NCI-H187 (cell line): ENCODE measurements at places on chromosomes 11 and 22.
A peak's percentile ranks its signal among the peaks of the same experiment; 100 is the strongest.

DNA sequence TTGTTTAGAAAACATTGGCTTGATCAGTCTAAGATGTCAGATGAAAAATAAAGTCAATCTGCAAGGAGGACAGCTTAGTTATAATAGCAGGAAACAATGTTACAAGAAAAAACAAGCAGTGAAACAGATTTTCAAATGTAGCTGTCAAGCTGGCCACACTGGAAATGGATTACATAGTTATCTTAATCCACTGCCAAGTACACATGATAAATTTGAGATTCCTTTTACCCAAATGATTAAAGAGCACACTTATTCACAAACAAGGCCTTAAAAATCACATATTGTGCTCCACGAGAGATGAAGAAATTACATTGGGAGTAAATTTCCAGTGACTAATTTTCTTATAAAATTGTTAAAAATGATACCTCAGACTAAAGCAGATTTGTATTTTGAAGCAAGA lies 17.5 kb upstream of the ESAM start:
- DNase-seq = no peak

DNA sequence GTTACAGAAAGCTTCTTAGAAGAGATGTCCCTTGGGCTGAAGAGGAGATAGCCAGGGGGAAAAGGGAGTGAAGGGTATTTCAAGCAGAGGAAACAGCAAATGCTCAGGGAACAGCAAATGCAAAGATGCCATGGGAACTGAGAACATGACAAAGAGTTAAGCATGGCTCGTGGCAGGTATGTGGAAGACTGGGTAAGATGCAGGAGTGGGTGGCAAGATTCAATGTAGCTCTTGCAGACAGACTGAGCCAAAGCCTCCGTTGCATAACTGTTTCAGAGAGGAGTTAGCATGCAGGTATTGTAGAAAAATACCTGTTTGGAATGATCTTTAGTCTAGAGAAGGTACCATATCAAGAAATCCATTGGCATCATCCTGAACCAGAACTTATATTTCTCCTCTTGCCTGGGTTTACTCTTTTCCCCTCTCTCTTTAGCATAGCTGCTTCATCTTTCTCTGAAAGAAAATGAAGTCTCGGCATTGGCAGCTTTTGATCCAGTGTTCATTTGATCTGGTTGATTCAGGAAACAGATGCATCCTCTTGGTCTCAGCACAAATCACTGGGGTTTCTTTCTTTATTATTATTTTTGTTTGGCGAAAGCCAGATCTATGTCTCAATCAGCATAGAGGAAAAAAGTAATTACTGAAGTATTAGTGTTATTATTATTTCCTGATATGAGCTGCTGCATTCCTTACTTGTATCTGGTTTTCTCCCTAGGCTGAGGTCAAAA lies 41.7 kb upstream of the NUP160 start:
- DNase-seq = no peak

DNA sequence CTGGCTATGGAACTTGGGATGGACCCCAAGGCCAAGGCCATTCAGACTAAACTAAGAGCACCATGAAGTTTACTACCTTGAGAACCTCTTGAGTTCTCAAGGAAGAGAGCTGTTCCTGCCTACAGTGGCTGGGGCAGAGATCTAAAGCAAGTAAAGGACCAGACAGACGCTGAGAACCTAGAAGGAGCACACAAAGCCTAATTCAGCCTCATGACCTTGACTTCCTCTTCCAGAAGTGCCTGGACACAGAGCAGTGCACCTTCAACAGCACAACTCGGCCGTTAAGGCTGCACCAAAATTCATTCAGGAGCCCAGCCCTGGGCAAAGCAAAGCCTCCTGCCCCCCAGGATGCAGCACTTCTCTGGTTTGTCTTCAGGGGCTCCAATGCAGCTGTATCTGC lies 82.9 kb upstream of the AKIP1 start:
- DNase-seq = no peak

DNA sequence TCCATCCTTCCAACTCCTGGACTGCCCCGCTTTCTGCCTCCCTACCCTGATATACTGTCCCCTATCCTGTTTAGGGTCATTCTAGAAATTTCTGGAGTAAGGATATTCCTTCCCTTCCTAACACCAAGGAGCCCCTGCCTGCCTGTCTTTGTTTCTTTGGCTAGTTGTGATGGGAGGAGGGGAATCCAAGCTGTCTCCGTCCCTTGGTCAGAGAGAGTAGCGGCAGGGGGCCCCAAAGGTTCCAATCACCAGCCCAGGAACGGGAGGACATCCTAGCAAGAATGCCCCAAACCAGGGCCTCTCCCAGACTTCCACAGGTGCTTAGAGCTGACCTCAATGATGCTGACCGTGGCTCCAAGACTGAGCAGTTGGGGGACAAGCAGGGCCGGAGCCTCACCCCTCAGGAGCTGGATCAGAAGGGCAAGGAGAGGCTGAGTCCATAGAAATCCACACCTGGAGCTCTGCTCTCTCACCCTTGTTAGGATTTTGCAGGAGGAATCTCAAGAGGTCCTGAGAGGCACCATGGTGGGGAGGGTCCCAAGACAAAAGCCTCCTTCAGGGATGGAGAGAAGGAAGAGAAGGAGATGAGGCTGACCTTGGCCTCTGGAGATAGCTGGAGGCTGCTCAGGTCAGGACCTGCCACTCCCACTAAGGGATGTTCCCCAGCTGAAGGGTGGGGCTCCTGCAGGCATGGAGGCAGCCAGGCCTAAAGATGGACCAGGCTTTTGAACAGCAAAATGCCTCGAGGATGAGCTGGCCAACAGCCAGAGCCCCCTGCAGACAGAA lies 13.6 kb downstream of the SLC22A12 start:
- no peak for DNase-seq

GRCh38 chr11:70487160-70487559 lies 88.8 kb downstream of the CTTN start:
- DNase-seq = no peak

- no peak for DNase-seq
These were observed 6.9 kb upstream of the SHISAL1 start for GRCh38 chr22:44319685-44320084.

- no peak for DNase-seq
These were observed 3.9 kb upstream of the RNF215 start for GRCh38 chr22:30390974-30391691.

GRCh38 chr22:43995798-43996169 lies 28.3 kb upstream of the PARVB start:
- no peak for DNase-seq

DNA sequence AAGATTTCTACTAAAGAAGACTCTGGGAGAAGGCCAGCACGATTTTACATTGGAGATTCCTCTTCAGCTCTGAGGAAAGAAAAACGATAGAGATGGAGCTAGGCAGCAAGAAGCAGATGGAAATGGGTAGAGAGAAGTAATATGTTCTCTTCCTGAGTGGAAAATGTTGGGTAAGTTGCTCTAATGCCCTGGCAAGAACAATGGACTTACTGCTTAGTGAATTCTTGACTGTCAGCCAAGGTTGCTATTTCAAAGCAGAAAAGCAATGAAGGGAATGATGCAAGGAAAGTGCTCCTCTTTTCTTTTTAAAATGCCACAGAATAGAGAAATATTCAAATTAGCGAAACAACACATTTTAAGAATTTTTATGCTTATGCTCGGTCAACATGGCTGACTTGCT lies 38.4 kb upstream of the CWF19L2 start:
- no peak for DNase-seq

GRCh38 chr22:35958334-35958733 lies 70.3 kb downstream of the RBFOX2 start:
- DNase-seq = no peak

DNA sequence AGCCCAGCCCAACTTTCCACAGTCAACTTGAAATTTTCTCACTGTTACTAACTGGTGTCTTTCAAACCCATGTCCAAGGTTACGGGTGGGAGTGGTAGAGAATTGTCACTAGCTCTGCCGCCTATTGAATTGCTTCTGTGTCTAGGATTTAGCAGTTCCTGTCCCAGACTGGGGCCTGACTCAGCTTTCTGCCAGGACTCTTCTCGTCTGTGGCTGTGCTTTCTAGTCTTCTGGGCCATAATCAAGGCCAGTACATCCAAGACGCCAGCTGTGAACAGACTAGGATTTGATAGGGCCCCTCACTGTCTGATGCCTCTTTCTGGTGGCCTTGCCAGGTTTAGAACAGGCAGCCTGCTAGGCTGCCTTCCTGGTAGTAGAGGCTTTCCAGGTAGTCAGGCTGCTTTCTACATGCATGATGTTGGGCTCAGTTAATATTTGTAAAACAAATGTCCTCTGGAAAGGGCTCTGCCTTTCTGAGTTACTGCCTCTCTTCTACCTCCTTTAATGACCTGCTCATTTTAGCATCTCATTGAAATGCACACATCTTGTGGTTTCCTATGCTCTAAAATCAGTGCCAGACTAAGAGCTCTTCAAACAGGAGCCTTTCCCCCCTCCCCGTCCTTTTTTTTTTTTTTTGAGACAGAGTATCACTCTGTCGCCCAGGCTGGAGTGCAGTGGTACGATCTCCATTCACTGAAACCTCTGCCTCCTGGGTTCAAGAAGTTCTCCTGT lies 13.1 kb upstream of the HIKESHI start:
- no peak for DNase-seq

DNA sequence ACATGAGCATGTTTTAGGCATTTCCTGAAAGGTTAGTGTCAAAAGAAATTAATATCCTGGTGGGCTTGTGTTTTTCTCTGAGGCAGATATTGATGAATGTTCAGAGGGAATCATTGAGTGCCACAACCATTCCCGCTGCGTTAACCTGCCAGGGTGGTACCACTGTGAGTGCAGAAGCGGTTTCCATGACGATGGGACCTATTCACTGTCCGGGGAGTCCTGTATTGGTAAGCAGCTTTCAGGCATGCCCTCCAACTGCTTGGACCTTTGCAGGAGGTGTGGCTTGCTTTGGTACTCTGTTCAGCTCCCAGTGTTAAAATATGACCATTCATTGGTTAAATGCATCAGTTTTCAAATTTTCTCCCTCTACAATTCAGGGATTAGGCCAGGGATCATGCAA lies 658.6 kb upstream of the ANO5 start:
- DNase-seq = no peak

DNA sequence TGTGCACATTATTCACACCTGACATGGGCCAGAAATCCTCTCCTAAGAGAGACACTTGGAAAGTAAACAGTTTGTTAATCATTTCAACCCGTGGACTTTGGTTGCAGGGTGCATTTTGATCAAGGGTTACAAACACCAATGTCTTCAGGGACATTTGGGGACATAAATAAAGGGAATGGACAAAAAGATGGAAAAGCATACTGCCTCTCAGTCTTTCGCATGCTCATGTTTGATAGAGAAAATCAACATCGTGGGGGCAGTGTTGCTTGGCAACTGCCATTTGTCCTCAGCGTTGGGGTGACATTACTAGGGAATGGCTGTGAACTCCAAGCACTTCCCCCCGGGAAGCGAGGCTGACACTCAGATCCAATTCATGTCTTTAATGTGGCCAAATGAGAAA lies 114.7 kb upstream of the OR4B1 start:
- no peak for DNase-seq

DNA sequence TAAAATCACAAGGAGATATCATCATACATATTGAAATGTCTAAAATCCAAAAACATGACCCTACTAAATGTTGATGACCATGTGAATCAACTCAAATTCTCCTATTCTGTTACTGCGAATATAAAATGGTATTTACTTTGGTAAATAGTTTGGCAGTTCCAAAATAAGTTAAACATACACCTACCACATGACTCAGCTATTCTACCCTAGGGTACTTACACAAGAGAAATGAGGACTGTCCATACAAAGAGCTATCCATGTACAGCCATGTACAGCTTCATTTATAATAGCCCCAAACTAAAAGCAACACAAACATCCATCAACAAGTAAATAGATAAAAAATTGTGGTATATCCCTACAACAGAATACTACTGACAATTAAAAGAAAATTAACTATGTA lies 346.1 kb upstream of the TENM4 start:
- DNase-seq = no peak

- DNase-seq = no peak
These were observed 83.1 kb upstream of the SLC5A12 start for GRCh38 chr11:26805001-26805400.

- DNase-seq = peak; percentile 12
These were observed 50.8 kb downstream of the FBLN1 start for GRCh38 chr22:45553351-45554039.

DNA sequence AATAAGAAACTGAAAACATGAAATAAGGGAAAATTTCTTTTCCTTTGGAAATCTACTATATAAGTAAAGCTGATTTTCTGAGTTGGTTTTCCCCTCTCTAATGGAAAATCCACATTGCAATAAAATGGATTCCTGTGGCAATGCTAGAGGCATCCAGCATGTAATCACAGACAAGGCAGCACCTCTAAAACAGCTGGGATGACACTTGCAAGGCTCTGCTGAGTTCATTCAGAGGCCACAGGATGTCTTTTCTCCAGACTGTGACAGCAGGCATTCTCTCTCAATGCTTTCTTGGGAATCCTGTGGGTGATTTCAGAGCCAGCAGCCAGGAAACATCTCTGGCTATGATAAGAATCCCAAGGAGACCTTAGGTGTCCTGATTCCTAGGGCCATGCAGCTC lies 201.3 kb upstream of the BLID start:
- no peak for DNase-seq

DNA sequence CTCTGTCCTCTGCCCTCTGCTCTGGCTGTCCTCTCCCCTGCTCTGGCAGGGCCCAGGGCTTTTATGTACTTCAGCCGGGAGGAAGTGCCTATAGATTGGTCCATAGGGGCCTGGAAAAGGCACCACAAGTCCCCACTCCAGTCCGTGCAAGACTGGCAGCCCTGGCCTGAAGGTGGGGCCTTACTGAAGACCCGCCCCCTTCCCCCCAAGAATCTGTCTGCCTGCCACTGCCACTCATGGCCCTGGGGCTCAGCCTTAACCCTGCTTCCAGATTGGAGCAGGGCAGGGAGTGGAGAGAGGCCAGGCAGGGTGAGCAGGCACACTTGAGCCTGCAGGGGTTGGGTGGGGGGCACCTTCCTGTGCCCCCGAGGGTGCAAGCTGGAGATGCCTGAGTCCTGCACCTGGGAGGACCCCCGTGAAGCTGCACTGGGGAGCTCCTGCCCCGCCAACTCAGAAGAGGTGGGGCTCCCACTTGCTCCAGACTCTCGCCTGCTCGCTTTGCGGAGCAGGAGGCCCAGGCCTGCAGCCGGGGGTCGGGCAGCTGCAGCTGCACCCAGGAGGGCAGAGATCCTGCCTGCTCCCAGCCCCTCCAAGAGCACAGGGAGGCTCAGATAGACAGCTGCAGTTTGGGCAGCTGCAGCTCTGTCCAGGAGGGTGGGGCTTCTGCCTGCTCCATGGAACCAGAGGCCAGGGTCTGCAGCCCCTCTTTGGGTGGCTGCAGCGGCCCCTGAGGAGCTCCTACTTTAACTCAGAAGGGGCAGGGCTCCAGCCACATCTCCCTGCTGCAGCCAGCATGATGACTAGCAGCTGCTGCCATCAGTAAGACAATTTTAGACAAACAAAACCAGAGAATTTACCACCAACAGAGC lies 51.0 kb upstream of the SC5D start:
- DNase-seq = no peak
